Activated naive CD8-positive, alpha-beta T cell treated with anti-CD3 and anti-CD28 coated beads, Interleukin-2, amount 50 U/mL, for 16 hours (primary cell): ENCODE measurements at places on chromosomes 7 and 10.

- no peak for DNase-seq
These were observed 7.8 kb upstream of the FAM20C start for GRCh38 chr7:184294-185264.

DNA sequence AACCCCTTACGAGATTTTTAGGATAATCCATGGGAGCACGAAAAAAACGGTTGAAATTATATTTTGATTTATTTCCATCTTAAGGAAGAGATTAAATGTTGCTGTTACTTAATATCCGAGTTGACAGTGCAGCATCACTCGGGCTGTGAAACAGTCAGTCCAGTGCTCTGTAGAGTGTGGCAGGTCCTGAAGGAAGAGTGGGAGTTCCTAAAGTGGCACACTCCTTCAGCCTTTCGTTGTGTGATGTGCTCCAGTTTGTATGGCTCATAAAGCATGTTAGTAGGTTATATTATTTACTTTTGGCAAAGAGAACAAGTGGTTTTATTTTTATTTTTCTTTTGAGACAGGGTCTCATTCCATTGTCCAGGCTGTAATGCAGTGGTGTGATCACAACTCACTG, 358.3 kb downstream of the AUTS2 start:
- DNase-seq: no peak

DNA sequence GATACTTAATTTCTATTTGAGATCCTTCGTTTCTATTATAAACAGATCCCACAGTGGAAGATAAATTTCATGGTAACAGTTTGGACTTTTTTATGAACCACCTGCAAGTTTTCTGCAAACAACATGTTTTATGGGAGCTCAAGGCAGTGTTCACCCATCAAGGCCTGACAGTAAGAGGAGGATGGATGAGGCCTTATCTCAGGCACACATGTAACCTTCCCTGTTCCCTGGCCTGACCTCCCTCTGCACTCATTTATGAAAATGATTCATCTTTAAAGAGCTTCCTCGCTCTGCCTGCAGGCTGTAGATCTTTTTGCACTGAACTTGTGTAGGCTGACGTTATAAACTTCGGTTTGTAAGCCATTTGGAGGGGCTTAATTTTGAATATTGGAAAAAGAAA, 500.1 kb downstream of the GATA3 start:
- DNase-seq: no peak

DNA sequence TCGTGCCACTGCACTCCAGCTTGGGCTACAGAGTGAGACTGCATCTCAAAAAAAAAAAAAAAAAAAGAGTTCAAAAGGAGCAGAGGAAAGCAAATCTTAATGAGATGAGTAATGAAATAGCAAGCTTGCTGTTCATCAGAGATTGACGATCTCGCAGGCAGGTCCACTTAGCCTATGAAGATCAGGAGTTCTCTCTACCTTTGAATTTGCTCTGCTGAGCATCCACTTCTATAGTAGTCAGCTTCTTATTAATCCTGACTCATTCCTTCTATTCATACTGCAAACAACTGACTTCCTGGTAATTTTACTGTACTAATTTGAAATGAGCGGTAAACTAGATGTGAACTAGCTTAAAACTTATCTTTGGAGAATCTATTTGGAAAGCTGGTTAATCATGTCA, 1014.6 kb downstream of the GATA3 start:
- no peak for DNase-seq

GRCh38 chr10:117537436-117537903, 5.1 kb upstream of the EMX2 start:
- DNase-seq: no peak

- DNase-seq: no peak
These were observed 8.3 kb upstream of the CAPZA2 start for GRCh38 chr7:116854132-116854531.
